ENCODE measurements at places on chromosomes 6 and 20.
A peak's percentile ranks its signal among the peaks of the same experiment; 100 is the strongest.

GRCh38 chr6:3970097-3970496 lies 108.8 kb downstream of the FAM217A start:
- no peak for DNase-seq

- DNase-seq: no peak
Measured at GRCh38 chr6:33410711-33411631, at the start of gene PHF1. PHF1 (plus strand) TSS chr6:33411014; CDS start chr6:33412264, 1,250 bp downstream.

GRCh38 chr6:73854998-73855718 lies 159.2 kb downstream of the CD109 start:
- peak; percentile 34 for DNase-seq

DNA sequence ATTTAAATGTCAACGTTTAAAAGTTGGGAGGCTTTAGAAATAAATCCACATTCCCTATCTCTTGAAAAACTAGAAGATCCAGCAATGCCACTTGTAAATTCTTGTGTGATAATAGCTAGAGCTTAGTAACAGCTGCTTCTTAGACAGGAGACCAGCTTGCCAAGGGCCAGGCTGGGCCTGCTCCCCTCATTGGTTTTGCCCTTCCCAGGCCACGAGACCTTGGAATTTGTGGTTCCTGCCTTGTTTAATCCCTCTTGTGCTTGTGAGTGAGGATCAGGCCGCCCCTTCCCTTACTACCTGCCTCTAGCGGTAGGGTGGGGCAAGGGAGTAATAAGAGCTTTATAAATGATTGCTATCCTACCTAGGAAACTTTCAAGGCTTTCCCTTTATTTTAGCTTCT lies 363.5 kb downstream of the SYNE1 start:
- DNase-seq: no peak

DNA sequence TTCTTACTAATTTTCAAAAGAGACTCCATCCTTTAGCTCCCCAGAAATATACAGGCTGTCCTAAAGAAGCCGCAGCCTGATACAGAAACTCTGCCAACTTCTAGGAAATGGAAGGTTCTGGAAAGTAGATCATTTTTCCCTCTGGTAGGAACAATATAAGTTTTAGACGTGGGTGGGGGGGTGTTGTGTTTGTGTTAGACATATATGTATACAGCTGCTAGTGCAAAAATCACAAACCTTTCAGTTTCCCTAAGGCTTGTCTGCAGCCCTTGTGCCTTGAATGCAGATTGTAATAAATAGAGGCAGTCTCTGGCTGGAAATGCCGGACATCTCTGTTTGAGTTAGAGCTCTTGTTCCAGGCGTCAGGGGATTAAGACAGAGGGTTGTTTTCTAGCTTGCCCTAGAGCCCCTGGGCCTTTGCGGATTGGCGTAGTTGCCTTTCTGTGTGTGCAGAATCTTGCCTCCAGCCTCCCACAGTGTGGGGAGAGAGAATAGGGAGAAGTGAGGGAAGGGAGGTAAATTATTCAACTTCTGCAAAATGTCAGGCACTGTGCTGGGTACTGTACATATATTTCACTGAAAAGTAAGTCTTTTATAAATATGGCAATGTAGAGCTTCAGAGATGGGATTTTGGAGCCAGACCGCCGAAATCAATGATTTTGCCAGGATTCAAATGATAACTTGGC lies 269.7 kb downstream of the PRL start:
- peak; percentile 22 for DNase-seq

GRCh38 chr20:32560989-32561830 lies 23.9 kb downstream of the NOL4L start:
- no peak for DNase-seq

GRCh38 chr20:272718-273117 lies 15.2 kb downstream of the DEFB132 start:
- DNase-seq: no peak

DNA sequence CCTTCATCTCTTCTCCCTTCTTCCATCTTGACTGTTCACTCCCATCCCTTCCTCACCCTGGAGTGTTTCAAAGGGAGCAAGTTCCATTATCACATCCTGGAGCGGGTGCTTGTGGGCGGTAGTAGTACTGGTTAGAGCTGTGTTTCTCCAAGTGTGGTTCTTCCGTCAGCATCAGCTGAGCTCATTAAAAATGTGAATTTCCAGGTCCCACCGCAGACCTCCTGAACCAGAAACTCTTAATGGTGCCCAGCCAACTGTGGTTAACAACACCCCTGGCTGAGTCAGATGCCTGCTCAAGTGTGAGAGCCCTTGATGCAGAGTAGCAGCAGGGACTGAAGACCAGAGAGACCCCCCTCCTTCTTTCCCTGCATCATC lies 24.4 kb downstream of the ANGPT4 start:
- no peak for DNase-seq

DNA sequence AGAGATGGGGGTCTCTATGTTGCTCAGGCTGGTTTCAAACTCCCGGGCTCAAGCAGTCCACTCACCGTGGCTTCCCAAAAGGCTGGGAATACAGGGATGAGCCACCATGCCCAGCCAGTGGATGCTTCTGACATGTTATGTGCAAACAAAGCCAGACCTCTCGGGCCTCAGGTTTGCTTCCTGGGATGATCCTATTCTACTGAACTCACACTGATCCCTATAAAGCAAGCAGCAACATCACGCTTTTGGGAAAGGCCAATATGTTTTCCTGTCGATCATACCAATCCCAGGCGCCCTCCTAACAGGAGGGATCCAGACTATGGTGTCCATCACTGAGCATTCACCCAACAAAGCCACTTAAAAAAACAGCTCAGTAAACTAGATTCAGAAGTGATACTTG lies 60.2 kb downstream of the CSE1L start:
- DNase-seq: no peak

DNA sequence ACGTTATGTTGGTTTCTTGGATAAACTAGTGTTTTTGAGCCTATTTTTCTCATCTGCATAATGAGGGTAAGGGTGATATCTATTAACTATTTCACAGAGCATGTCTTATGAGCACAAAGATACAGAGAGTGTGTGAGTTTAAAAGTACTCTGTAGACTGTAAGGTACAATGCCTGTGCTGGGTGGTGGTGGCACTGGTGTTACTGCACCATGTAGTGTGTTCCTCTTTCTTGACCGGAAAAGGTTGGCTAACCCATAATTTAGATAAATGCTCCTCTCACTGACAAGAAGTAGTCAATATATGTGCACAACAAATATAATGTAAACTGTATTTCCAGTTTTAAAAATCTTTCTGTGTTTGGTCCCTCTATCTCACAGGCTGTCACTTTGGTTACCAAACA lies 116.2 kb upstream of the MMS22L start:
- no peak for DNase-seq

DNA sequence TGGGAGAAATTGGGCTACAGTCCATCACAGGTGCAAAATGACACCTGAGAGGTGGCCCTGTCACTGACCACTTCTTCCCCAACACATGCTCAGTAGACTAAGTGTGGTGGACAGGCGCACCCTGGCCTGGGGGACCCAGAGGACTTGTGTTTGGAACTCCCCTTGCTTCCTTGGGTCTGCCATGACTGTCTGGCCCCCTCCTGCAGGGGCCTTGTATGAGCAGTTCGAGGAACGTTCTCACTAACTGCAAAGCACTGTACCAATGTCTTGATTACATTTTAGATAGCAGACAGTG lies 4.0 kb upstream of the PCK1 start:
- no peak for DNase-seq

DNA sequence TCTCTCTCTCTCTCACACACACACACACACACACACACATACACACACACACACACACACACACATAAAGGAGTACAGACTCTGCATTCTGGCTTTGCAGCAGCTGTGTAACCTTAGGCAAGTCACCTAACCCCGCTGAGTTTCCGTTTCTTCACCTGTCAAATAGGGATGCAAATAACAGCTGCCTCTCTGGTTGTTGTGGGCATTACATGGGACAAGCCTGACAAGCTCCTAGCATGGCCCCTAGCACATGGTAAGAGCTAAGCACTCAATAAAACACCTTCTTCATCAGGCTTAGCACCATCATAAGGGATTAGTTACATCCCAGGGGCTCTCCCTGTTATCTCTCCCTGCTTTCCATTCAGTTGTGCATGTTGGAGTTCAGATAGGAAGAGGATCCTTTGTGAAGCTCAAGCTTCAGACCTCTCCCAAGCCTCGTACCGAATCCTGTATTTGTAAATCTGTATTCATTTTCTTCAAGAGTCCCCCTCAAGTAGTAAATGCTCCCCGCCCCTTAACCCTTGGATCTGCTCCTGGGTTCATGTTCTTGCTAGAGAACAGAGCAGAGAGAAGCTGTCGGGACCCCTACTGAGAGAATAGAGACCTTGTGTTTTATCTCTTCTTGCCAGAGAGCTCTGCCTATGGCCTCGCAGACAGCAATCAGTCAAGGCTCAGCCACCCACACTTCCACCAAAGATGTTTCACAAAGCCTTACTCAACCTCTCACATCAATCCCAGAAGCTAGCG lies 2.2 kb downstream of the SLC13A3 start:
- DNase-seq: no peak

- DNase-seq: no peak
Measured at GRCh38 chr6:118625833-118626232, 25.6 kb downstream of the CEP85L start.

DNA sequence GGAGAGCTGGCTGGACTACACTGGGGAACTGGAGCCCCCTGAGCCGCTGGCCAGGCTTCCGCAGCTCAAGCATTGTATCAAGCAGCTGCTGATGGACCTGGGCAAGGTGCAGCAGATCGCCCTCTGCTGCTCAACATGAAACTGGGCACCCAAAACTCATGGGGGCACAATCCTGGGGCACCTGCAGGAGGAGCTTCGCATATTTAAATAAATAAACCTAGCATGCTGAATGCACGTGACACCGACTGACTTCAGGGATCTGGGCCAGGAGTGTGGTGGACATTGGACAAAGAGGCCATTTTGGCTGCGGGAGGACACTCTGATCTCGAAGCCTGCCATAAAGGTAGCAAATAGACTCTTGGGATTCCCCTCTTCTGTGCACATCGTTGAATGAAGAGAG lies 6.8 kb downstream of the SCAND1 start:
- no peak for DNase-seq

- DNase-seq: no peak
Measured at GRCh38 chr20:53711333-53712211, 117.9 kb upstream of the ZNF217 start.

DNA sequence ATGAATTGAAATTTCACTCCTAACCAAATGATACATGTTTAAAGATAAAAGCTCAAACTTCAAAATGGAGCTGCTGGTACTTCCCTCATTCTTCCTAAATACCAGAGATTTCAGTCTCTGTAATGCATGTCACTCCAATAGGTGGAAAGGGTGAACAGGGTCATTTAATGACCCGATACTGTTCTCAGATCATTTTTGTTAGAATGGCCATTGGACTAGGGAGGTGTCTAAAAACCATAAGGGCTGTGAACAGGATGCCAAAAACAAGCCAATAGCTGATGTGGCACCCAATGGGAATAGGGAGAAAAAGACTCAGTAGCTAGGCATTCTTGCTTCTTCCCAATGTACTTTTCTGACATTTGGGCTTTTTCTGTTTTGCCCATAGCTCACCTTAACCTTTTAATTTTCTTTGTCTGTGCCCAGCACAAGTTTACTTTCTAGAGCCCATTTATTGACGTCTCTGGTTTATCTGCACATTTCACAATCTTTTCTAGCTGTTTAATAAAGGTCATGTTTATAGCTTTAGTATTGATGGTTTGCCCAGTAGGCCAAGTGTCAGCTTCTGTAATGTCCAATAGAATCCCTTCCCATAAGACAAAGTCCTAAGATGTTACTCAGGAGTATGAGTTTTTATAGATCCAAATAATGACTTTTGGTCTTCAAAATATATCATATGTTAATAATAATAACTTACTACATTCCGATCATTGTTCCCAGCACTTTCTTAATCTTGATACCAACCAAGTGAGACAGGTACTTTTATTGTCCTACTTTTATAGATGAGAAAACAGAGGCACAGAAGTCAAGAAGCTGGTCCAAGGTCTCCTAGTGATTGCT lies 24.3 kb upstream of the FLRT3 start:
- no peak for DNase-seq

GRCh38 chr6:163162874-163163213 lies 251.7 kb upstream of the QKI start:
- no peak for DNase-seq

DNA sequence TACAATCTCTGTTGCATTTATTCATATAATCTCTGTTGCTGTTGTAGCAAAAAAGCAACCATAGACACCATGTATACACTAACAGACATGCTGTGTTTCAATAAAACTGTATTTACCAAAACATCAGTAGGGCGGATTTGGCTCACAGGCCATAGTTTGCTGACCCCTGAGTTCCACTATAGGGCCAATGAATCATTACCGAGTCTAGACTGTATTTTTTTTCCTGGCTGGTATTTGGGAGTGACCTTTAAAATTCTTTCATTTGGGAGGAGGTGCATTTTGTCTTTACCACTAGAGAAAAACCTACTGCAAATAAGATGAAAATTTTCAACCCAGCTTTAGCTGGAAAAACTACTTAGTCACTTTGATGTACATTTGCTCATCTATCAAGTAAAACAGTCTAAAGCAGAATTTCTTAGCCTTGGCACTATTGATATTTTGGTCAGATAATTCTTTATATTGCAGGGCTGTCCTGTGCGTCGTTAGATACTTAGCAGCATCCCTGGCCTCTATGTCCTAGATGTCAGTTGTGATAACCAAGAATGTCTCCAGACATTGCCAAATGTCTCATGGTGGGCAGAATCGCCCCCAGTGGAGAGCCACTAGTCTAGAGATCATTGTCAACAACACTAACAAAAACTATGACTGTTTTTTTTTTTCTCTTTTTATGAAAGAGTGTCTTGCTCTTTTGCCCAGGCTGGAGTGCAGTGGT lies 39.5 kb downstream of the DCBLD1 start:
- no peak for DNase-seq

GRCh38 chr20:54004445-54004844 lies 65.9 kb downstream of the BCAS1 start:
- no peak for DNase-seq

DNA sequence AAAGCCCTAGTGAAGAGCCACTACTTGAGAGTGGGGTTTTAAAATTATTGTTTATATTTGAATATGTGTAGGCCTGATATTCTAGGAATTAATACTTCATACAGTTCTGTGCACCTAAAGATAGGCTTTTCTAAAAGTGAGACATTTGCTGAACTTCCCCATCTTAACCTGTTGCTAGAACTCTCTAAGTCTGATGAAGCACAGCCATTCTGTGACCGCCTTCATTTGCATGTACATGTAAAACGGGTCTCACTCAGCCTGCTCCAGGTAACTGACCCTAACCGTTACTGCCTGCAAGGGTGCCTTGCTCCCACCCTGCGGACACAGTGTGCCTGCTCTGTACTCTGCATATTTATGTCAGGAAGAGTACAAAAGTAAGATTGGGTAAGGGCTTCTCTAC lies 44.3 kb upstream of the IRF4 start:
- no peak for DNase-seq

DNA sequence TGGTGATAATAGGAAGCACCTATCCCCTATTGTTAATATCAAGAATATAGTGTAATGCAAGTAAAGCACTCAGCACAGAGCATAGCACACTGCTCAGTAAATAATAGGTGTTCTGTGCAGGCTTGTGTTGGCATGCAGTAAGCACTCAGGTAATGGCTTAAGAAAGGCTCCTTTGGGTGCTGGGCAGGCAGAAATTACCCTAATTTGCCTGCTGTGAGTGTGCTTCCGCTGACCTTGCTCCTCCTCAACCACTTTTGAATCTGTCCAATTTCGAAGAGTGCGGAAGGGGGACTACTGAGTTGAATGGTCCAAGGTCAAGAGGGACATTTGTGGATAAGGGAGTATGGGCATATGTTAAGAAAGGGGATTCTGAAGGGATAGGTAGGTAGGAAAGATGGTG lies 15.4 kb downstream of the SRSF3 start:
- no peak for DNase-seq

GRCh38 chr6:68575765-68576439 lies 59.2 kb upstream of the ADGRB3 start:
- DNase-seq: peak; percentile 87
